ENCODE measurements at places on chromosomes 7 and 10.

DNA sequence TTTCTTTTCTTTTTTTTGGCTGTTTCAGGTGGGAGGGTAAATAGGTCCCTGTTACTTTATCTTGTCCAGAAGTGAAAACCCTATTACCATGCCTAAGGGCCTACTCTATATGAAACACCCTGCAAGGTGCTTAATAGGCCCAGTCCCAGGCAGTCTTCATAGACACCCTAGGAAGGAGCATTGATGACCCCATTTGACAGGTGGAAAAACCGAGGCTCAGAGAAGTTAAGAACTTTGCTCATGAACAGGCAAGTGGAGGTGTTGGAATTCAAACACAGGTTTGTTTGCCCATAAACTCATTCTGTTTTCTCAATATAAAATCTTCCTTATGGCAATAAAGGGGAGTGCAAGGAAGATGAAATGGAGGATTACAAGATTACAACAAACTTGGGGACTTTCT is 115.8 kb downstream of the ARHGAP22 start:
- DNase-seq, result no peak

- no peak for DNase-seq
These were observed 496.4 kb downstream of the KIF20B start for GRCh38 chr10:90197766-90198165.

DNA sequence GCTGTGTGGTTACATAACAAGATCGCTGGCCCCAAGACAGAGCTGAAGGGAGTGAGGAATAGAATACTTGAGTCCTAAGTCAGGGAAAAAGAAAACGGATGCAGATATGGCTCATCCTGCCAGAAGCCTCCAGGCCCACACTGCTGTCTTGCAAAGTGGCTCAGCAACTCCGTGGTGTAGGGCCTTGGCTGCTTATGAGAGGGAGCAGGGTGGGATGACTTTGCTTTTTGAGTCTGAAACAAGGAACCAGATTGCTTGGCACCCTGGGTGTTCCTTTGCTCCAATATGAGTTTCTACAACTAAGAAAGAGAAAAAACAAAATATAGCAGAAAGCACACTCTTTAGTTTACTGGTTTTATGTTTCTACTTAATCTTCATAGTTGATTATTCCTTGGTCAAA is 193.8 kb upstream of the WDR11 start:
- DNase-seq, result no peak

DNA sequence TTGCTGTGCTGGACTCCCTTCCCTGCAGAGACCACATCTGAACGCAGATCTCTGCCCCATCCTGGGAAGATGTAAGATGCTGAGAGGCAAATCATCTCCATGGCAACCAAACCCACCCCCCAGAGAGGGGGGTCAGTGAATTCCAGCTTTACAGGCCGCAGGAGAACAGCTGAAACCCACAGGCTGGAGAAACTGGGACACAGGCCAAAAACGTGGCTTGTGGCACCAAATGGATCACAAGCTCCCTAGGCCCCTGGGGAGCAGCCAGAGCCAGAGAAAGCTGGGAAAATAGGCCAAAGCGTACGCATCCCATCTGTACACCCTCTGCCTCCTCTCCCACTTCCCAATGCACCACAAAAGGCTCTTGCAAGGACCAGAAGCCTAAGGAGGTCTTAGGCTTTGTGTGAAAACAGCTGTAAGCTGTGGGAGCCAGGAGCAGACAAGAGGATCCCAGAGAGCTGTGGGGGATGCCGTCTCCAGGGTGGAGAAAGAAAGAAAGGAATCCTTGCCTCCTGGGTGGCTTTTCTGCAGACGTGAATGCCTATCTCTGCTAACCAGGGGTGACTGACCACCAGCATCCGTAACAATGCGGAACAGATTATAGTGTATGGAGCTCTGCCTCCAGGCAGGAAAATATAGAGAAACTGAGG is 59.5 kb downstream of the TMEM130 start:
- no peak for DNase-seq

GRCh38 chr7:26011039-26011696 is 140.8 kb upstream of the NFE2L3 start:
- DNase-seq, result no peak

- no peak for DNase-seq
These were observed 10.3 kb downstream of the CRHR2 start for GRCh38 chr7:30671793-30672465.

DNA sequence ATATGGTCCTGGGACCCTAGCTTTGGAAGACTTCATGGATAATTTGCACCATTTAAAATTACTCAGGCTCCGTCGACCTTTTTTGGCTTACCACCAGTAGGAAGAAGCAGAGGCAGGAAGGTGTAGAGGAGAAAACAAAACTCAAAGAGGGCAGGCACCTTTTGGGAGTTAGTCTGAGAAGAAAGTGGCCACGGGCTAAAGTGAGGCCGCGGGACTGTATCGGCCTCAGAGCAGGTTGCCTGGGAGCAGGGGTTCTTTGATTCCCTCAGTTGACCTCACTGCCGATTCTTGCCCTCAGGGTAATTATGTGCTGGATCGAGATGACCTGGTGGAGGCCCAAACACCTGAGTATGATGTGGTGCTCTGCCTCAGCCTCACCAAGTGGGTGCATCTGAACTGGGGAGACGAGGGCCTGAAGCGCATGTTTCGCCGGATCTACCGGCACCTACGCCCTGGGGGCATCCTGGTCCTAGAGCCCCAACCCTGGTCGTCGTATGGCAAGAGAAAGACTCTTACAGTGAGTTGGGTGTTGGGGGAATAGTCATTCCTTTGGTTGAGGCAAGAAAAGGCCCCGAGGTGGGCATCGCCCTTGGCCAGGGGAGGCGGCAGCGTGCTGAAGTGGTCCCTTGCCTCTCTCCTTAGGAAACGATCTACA is 3.1 kb downstream of the MEPCE start:
- no peak for DNase-seq

DNA sequence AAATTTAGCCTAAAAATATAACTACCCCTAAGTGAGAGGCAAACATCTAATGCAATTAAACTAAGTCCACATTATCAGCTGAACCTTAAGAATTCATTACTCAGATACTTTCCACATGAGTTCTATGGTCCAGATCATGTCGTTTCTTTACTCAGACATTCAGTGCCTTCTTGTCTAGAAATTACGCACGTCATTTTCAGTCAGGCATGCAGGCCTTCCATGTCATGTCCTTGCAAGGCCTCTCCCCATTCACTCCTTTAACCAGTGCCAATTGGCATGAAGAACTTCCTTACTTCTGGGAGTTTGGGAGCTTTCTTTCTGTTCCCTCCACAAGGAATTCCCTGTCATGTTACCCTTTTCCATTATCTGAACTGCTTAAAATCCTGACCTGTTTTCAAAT is 118.8 kb downstream of the NRP1 start:
- DNase-seq, result no peak

- DNase-seq, result no peak
These were observed 80.6 kb upstream of the C1QL3 start for GRCh38 chr10:16602104-16602775.

DNA sequence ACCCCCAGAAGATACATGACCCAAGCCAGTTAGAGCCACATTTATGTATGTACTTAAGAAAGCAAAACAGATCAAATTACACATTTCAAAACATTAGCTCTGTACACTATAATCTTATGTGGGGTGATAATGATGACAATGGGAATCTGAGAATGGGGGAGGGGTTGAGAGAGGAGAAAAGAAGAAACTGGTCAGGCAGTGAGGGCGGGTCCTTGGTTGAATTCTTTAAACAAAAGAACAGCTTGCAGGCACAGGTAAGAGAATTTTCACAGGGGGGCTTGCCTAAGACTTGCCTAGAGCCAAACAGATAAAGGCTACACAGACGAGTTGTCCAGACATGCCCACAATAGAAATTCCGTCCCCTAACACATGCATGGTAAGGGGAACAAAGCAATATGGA is 76.8 kb upstream of the PTER start:
- DNase-seq, result no peak

GRCh38 chr10:30219971-30220751 is 128.9 kb downstream of the MTPAP start:
- peak; percentile 32 for DNase-seq

GRCh38 chr10:49012603-49013002 is 73.0 kb upstream of the LRRC18 start:
- no peak for DNase-seq

GRCh38 chr10:21649454-21649872 is 115.4 kb downstream of the MLLT10 start:
- no peak for DNase-seq

GRCh38 chr10:33041783-33042437 is 83.9 kb upstream of the ITGB1 start:
- DNase-seq, result no peak

GRCh38 chr10:58577437-58577777 is 64.7 kb downstream of the BICC1 start:
- DNase-seq, result no peak

- DNase-seq, result no peak
These were observed 144.5 kb downstream of the ETV1 start for GRCh38 chr7:13844954-13845353.

DNA sequence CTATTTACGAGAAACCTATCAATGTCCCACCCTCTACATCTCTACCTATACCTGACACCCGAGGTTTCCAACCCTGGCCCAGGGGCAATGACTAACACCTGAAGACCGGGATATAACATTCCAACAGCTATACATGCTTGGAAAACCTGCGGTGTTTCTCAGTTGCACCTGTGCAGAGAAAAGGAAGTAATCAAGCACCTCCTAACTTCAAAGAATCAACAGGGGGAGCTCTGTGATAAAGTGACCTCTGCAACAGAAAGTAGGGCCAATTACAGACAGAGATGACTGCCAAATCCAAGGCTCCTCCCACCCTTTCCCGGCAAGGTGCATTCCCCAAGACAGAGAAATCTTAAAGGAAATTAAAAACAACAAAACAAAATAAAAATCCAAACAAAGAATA is 41.3 kb downstream of the CCDC6 start:
- peak; percentile 50 for DNase-seq

GRCh38 chr10:101631821-101632475 is 43.8 kb downstream of the DPCD start:
- DNase-seq, result no peak

DNA sequence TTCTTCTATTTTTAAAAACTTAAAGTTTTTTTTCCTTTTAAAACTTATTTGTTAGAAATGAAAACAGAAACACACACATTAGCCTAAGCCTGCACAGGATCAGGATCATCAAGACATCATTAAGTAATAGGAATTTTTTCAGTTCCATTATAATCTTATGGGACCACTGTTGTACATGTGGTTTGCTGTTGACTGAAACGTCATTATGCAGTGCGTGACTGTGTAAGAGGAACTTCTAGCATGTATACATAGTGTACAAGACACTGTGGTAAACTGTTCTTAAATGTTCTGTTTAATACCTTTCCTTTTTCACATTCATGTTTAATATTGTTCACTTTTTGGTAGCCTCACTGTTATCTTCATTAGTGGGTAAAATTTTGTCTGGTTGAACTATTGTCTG is 12.1 kb downstream of the ENTPD7 start:
- no peak for DNase-seq

DNA sequence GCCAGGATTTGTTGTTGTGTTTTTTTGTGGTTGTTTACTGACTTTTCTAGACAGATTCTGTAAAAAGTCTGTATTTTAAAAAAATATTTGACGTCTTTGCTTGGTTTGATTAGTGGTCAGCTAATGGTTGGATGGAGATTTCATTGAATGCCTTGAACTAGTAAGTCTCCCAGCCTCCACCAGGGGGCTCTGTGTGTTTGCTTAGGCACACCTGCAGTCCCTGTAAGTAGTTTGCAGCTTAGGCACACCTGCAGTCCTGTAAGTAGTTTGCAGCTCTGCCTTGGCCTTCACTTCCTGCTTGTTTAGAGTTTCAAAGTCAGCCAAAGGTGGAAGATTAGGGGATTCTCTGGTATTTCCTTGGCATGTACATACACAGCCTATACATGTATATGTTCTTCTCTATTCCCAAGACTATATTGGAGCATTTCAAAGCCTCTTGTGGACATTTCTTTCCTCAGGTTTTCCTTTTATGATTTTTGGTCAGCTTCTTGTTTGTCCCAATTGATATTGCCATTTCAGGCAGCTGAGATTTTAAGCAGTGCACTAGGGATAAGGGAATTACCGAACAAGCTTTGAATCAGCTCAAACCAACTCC is 101.6 kb downstream of the CCSER2 start:
- peak; percentile 23 for DNase-seq

GRCh38 chr10:34176351-34176750 is 638.7 kb downstream of the PARD3 start:
- DNase-seq, result no peak

DNA sequence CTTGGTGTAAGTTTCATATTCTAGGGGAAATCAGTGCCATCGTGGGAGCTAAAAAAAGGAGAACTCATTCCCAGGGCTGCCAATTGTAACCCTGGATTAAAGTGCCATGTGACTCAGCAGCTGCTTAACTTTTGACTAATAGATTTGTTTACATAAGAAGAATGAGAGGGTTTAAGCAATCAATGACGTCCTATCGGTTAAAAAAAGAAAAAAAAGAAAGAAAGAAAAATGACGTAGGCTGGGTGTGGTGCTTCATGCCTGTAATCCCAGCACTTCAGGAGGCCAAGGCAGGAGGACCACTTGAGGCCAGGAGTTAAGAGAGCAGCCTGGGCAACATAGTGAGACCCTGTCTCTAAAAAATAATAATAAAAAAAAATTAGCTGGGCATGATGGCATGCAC is 116.2 kb upstream of the AFAP1L2 start:
- no peak for DNase-seq

DNA sequence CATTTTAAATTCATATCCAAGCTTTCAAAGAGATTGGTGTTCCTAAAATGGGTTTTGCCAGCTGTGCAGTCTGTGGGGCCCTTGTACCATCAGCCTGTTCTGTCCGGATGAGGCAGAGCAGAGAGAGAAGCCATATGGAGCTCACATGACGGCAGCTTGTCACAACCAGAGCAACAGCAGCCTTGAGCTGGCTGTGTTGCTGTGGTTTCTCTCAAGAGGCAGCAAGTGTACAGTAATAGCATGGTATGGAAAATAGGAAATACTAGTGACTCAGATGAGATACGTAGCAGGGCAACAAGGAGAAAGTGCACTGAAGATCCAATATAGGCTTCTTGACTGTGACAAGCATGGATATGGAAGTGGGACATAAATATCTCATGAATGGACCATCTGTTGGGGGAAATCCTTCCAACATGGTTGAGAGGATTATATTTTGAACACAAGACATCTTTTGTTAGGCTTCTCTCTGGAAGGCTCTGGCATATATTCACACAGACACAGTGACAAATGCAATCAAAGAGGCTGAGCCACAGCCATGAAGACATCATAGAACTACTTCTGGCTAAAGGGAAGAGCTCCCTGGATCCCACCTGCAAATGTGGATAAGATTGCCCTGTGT is 251.0 kb upstream of the TAC1 start:
- DNase-seq, result no peak

DNA sequence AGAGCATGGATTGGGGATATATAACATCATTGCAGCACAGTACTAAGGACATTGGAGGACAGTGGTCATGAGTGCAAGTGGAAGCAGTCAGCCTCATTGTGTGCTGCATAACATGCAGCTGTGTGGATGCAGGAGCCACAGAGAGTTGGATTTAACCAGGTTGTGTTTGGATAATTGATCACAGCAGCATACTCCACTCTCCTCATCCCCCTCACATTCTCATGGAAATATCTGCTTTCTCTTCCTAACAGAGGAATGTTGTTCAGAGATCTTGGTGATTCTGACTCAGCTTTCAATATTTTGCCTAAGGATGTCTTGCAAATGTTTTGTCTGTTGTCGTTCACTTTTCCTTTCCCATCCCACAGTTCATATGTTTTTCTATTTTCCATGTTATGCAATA is 31.8 kb upstream of the LSM8 start:
- no peak for DNase-seq
